Left lung (tissue), 14 donors: ENCODE measurements at places on chromosomes 3 and 15.

GRCh38 chr3:57755368-57755675 lies 787 bp upstream of the SLMAP start:
- DNase-seq: peak; percentile 14

- no peak for DNase-seq
Observed at GRCh38 chr3:1613962-1614361, 484.7 kb upstream of the CNTN4 start.

DNA sequence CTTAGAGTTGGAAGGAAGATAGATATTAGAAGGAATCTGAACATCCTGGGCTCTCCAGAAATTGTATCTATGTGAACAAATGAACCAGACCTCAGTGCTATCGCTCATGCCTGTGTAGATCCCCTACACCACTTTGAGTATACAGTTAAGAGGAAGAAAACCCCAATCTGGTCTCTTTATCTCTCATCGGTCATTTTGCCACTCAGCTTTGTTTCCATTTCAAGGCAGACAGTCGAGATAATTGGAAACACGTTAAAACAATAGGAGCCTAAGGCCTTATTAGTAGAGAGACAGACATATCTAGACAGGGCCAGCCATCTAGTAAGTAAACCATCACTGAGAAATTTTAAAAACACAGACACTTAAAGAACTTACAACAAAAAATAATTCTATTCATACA lies 101.6 kb downstream of the MYLK start:
- DNase-seq: no peak

DNA sequence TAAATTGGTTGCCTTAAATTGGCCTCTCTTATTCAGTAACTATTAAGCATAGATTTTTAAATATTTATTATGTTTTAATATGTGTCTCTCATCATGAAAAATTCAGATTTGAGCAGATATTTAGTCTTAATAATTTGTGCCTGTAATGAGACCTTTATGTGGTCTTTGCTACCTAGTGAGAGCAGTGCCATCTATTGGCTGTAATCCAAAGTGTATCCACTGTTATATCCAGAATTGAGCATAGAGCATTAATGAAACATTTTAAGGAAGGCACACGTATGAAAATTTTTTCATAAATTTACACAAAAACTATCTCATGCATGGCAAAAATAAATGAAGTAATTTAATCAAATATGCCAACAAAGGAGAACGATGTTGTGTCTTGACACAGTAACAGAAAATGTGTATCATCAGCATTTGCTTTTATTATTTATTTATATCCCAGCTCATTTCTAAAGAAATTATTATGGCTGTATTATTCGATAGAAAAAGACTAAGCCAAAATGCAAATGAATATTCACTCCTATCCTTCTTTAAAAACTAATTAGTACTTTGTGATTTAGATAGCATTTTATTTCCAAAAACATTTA lies 203.5 kb downstream of the RSRC1 start:
- peak; percentile 7 for DNase-seq

DNA sequence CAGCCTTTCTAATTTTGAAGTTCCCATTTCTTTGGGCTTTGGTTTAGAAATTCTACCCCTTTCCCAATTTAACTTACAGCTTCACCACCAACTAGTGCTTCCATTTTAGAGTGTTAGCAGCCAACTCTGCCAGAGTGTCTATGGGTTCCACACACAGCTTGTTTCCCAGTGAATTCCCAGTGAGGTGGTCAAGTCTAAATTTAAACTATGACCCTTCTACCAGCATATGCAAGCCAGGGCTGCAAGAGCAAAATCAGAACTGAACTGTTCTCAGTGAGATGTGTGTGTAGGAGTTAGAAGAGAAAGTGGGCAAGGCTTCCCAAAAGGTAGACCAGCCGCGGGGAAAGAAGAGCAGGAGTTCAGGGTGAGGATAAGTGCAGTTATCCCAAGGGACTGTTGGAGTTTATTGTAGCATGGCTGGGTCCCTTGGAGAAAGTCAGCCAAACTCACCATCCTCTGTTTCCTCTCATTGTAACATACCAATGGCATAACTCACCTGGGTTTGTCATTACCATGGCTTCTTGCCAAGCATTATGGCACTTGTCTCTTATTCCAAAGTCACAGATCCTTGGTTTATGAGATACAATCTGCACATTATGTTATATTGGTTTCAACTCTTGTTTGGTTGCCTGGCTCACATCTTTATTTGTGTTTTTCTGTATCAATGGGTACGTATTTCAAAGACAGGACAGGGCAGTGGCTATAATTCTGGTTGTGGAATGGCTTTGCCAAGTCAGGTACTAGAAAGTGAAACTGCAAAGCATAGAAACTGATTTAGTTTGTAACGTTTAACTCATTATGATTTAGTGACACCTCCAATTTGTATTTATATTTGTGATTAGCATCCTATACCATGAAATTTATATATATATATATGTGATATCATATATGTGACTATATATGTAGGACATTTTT lies 130.2 kb upstream of the UMPS start:
- no peak for DNase-seq

- no peak for DNase-seq
Observed at GRCh38 chr15:62512904-62513303, 347.8 kb upstream of the C2CD4B start.

GRCh38 chr3:51879937-51880336 lies 4.5 kb upstream of the IQCF5 start:
- DNase-seq: no peak

DNA sequence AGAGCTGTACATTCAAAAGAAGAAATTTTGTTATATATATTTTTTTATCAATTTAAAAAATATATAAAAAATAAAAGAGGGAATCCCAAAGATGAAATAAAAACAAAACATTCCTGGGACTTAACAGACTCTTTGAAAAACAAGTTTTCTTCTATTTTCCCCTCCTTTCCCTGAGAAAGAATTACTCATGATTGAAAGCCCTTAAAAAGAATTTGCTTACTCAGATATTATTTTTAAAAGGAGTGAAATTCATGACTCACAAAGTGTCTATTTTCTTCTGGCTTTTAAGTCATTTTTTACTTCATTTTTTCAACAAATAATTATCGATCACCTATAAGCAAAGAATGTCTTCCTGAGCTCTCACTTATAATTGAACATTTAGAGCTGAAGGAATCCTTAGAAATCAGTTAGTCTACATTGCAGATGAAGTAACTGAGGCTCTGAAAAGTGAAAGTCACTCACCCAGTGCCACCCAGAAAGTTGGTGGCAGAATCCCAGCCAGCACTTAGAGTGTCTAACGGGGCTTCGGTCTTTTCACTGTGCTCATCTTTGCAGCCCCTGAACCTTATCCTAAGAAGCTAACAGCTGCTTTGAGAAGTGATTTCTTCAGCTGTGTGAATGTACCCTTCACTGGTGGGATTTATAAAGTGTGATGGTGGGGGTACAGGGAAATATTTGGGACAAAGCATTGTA lies 42.5 kb upstream of the NUDT16 start:
- DNase-seq: no peak

- DNase-seq: no peak
Observed at GRCh38 chr3:71896751-71897150, 111.8 kb upstream of the PROK2 start.

- no peak for DNase-seq
Observed at GRCh38 chr3:171799501-171799900, 10.8 kb downstream of the PLD1 start.

DNA sequence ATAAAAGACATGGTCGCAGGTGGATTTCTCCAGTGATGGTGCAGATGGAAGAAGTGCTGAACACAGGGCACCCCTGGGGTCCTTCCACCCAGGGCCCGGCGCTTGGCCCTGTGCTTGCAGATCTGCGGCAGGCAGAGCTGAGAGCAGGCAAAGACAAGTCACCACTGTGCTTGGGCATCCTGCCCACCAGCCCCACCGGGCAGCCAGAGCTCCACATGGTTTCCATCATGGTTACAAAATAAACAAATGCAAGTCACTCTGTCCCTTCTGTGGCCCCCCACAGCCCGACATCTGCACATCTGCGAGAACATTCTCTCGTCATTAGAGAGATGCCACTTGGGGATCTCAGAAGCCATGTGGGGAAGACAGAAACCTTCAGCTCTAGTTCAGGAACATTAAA lies 37.6 kb upstream of the SFMBT1 start:
- DNase-seq: no peak

- DNase-seq: no peak
Observed at GRCh38 chr15:59501597-59501996, 63.6 kb downstream of the FAM81A start.

DNA sequence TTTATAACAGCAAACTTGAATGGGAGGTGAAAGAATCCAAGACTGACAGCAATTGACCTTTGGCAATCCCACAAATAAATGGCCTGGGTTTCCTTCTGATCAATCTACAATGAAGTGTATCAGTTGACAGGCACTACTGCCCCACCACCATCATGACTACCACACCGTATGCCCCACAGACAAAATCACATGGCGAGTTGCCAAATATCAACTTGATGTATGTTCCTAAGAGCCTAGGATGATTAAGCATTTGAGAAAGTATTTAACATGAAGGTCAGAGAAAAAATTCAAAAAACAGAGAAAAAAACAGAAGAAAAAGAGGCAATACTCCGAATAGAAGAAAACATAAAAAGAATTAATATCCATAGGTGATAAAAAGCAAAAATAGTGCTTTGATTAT lies 215.9 kb upstream of the STAC start:
- DNase-seq: no peak

DNA sequence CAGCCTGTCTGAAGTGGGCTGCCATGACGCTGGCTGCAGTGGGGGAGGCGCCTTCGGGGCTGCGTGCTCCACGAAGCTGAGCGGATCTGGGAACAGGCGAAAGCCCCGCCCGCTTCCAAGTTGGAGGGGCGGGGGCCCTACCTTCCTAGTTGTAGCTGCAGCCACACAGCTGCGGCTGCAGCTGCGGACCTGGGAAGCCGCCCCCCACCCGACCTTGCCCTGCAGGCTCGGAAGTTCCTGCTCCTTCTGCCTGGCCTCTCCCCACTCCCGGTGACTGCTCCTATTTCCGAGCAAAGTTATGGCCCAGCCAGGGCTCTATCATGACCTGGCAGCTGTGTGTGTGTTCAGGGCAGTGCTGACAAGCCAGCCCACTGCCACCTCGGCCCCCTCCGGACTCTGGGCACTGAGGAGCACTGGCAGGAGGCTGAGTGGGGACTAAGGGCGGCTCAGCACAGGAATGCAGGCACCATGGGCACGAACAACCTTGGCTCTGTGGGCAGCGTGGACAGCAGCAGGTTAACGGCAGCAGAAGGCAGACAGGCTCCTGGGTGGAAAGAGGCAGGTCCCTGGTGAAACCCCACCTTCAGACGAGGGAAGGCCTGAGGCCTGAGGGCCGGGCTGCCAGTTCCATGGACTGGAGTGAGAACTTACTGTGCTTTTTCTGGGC lies 352.4 kb upstream of the TMCO5A start:
- no peak for DNase-seq

GRCh38 chr3:139755551-139755950 lies 77.8 kb upstream of the NMNAT3 start:
- DNase-seq: no peak

GRCh38 chr15:93180128-93180527 lies 91.1 kb upstream of the RGMA start:
- no peak for DNase-seq

DNA sequence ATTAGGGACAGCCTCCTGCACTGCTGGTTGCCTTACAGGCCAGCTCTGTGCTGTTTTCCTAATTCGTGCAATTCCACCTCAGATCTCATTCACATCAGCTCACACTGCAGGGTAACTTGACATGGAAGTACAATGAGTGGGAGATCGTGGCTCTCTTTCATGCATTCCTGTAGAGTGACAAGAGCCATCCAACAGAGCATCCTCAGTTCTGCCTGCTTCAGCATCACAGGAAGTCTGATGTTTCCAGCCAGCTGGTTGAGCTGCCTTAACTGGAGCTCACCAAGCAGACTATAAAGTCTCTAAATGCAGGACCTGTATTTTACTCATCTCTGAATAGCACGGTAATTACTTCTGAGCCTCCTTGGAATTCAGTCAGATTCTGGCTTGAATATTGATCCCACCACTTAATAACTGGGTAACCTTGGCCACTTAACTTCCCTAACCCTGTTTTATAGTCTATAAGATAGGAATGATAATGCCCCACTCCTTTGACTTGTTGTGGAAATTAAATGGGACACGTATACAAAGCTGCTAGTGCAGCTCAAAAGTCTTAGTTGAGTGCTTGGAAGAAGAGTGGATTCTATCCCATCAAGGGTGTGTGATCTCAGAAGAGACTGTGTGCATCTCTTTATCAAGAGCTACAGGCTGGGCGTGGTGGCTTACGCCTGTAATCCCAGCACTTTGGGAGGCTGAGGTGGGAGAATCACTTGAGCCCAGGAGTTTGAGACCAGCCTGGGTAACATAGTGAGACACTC lies 1.4 kb upstream of the DIS3L start:
- no peak for DNase-seq

- DNase-seq: no peak
Observed at GRCh38 chr15:70327328-70327855, 229.7 kb upstream of the TLE3 start.

- DNase-seq: no peak
Observed at GRCh38 chr15:39669661-39670060, 88.8 kb downstream of the THBS1 start.

DNA sequence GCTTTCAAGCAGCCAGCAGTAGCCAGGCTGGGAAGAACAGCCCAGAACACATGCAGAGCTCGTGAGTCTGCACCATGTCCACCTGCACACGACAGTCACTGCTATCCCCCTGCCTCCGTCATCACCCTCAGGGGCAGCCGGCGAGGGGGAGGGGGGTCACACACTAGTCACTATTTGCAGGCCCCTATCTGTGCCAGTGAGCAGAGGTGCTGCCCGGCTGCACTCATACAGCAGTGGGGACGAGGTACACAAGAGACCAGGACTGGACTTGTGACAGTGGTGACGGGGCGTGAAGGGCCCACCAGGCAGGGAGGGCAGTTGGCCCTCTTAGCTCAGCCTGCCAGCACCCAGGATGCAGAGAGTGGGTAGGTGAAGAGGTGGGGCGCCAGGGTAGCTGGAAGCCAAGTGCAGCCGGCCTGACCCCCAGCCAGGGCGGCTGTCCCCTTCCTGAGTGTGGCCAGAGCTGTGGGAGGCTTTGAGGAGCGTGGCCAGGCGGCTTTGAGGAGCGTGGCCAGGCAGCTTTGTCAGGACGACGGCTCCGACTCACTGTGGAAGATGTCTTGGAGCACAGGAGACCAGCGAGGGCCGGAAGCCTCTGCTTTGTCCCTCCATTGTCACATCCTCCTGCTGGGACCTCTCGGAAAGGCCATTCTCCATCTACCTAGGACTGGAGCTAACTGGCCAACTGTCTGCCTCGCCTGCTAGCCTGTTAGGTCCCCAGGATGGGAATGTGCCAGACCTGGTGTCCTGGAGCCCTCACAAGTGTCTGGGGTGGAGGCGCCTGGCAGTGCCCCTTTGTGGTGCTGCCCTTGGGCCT lies 52.1 kb upstream of the FGD5 start:
- no peak for DNase-seq

DNA sequence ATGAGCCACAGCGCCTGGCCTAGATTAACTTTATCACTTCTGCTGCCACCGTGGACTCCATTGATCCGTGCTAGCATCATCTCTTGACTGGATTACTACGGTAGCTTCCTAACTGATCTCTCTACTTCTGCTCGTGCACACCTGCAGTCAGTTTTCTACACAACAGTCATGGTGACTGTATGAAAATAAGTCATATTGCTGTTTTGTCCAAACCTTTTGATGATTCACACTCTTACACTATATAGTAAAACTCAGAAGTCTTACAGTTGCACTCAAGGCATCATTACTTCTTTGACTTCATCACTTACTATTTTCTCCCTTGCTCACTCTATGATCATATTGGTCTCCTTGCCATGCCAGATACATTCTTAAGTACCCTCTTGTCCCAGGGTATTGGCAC lies 10.1 kb downstream of the PDCD6IP start:
- DNase-seq: no peak

- peak; percentile 14 for DNase-seq
Observed at GRCh38 chr3:190862209-190863118, at the start of gene GMNC. TSS of gene GMNC (minus strand) at chr3:190862694. CDS start at chr3:190862615, 79 bp downstream.
